ENCODE measurements at places on chromosomes 11 and 22.
A peak's percentile ranks its signal among the peaks of the same experiment; 100 is the strongest.

GRCh38 chr11:92053216-92053615 lies 171.4 kb upstream of the FAT3 start:
- no peak for DNase-seq

DNA sequence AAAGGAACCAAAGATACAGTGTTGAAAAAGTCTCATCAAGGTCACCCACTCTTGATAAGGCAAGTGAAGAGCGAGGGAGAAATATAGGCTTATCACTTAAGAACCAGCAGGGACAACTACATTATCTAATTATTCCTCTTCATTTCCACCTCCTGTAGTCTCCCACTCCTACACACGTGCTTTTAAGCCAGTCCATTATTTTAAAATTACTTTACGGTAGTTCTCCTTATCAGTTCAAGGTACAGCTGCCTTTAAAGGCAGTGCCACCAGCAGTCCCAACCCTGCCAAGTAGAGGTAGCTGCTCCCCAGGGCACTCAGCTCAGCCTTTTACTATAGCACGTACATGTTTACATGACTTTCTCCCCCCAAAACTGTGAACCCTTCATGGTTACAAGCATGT lies 161.5 kb upstream of the BLID start:
- DNase-seq = no peak

DNA sequence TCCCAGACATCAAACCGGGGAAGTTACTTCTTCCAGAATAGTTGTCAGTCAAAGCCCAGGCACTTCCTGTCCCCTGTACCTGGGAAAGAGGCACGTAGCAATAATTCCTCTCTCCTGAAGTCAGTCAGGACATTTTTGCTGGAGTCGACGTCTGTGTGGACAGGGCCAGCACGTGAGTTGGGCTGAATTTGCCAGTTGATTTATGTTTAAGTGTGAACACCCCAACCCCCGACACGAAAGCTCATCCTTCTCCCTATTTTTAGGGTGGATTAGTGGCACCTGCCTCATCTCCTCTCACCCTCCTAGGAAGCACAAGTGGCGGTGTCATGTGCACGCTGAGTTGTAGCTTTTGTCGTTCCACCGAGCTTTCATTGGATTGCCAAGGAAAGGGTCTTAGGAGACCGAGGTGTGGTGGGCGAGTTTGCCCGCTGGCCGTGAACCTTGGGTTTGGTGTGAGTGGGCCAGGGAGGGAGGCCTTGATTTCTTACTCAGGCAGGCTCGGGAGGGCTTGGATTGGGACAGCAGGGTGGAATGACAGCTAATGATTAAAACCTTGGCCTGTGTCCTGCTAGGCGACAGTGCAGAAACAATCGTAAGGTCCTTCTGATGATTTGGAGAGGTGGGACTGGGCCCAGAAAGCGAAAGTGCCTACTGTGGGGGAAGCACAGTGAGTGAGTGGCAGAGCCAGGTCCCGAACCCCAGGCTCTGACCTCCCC lies 87.0 kb upstream of the CRYBB3 start:
- DNase-seq = no peak

DNA sequence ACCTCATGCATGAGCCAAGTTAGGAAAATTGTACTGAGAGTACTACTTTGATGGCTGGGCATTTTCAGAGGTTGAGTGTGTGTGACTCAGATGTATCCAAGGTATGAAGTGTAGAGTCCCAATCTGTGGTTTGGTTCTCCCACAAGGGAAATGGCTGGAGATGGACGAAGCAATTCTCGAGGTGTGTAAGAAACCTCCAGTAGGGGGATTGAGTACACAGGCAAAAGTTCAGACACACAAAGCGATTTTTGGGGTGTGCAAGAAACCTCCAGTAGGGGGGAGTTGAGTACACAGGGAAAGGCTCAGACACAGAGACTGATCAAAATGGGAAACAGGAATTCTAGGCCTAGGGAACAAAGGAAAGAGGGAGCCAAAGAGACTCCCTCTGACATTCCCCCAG lies 1536.3 kb downstream of the FAM181B start:
- no peak for DNase-seq

DNA sequence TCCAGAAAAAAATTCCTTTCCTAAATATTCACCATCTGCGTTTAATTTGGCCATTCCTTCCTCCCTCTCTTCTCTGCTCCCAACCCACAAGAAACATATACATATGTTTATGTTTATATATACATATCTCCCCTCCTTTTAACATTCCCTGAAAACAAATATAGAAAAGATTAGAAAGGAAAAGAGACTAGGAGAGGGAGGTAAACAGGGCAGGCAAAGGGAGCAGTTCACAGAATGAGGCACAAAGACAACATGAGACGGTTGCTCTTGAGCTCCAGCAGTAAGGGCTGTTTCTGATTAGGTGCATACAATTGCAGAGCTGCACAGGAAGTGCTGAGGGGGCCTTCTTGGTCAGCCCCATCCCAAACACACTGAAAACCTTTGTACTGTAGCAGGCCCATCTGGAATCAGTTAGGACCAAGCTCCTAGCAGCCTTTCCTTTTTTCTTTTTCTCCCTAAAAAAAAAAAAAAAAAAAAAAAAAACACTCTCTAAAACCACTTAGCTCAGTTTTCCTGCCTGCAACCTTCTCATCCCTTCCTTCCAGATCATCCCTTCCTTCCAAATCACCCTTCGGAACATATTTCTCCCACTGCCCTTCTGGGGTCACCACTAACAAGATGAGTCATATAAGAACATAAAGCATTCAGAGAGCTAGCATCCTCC lies 57.0 kb downstream of the RBFOX2 start:
- peak; percentile 18 for DNase-seq

GRCh38 chr11:120658071-120658423 lies 146.5 kb downstream of the GRIK4 start:
- DNase-seq = no peak

- no peak for DNase-seq
Measured at GRCh38 chr22:21569459-21570170, 2.1 kb downstream of the UBE2L3 start.

DNA sequence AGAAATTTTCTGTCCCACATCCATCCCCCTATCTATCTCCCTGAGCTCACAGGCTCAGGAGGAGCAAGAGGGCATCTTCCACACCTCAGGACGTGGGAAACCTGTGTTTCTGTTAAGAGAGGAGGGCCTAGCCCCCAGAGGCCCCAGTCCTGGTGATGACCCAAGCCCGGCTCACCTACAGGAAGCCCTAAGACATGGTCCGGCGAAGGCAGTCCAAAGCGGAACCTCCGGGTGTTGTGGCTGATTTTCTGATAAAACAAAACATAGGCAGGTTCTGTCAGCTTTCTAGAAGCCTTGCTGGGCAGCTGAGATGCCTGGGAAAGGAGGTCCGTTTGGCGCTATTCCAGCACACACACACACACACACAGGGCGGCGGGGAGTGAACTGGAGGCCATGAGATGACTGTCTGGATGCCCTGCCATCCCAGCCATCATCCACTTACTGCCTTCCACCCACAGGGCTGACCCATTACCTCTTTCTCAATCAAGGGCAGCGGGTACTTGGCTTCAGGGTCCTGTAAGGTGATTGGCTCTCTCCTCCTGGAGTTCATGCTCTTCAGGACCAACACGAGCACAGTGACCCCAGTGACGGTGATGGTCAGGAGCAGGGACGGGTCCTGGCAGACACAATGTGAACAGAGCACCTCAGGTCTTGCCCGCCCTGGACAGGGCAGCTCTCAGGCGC lies 882 bp downstream of the CYB5R2 start:
- no peak for DNase-seq

DNA sequence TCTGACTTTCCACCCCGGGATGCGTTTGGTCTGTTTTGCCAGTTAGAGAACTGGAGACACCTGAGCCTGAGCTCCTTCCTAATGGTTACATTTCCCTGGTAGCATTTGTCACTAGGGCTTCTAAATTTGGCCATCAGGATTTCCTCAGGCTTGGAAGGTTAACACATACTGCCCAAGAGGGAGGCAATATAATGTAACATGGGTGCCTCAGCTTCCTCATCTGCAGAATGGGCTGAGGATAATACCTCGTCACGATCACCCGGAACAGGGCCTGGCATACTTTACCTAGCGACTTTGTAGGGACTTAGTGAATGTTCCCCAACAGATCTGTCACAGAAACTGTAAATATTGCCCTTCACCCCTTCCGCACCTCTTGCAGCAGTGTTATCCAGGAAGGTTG lies 11.3 kb downstream of the IL17RA start:
- DNase-seq = no peak

GRCh38 chr22:27919942-27920755 lies 1.1 kb upstream of the PITPNB start:
- peak; percentile 24 for DNase-seq

- peak; percentile 69 for DNase-seq
Measured at GRCh38 chr11:69636512-69637197, 4.3 kb upstream of the CCND1 start.

GRCh38 chr22:22935546-22936157 lies 48.0 kb downstream of the IGLL5 start:
- no peak for DNase-seq

- no peak for DNase-seq
Measured at GRCh38 chr11:100949443-100949842, 180.2 kb downstream of the PGR start.

DNA sequence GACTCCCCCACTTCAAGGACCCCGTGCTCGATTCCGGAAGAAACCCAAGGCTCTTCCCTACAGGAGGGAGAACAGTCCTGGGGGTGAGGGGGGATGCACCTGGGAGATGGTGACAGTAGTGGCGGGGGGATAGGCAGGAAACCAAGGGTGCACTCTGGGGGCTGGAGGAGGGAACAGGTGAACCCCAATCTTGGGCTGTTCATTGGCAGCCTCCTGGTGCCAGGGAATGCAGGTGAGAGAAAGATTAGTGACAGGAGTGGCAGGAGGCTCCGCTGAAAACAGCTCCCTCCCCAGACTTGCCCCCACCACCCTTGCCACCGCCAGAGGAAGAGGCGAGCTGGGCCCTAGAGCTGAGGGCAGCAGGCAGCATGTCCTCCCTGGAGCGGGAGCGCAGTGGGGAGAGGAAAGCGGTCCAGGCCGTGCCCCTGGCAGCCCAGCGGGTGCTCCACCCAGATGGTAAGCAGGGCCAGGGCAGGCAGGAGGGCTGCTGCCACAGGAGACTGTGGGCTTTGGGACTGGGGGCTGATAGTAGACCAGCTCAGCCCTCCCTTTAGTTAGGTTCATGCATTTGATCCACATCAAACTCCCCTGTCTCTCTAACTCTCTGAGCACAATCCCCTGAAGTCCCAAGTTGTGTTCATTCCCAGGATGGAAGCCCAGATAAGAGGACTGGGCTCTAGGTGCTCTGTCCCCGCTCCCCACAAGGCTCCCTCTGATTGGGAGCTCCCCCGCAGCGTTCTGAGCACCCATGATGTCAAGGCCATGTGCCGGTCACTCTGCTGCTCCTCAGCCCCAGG lies 14.5 kb downstream of the ROBO3 start:
- DNase-seq = no peak

DNA sequence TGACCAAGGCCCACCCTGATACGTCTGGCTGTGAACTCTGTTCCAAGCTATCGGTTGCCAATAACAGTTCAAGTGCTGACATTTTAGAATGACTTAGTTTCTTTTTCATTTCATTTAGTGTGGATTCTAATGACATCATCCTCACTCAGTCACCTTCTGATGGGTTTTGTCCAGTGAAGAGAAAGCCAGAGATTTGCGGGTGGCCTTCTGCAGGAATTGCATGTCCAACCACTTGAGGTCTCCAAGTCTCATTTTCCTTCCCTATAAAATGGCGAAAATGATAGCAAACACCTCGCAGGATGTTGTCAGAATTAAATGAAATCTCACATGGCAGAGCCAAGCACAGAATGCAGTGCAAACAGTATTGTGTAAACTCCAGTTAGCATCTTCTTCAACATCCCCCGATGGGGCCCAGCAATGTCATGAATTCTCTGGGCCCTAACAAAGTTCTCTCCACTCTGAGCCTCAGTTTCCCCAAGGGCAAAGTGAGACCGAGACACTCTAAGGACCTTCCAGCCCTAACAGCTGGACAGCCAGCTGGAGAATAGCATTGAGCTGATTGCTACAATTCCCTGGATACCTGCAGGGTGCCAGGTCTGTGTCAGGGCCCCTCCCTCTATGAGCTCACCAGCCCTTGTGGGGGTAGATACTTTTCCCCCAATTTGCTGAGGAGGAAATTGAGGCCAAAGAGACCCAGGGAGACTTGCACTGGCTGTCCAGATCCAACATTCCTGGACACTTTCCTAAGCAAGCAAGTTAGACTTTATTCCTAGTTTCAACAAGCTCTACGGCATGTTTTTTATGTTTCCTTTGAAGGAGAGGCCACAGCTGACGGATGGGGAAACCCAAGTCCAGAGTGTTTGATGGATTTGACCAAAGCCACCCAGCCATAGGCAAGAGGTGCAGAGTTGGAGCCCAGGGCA lies 286.7 kb downstream of the MN1 start:
- DNase-seq = no peak

- no peak for DNase-seq
Measured at GRCh38 chr11:6111673-6112072, 4.2 kb downstream of the OR56B4 start.

DNA sequence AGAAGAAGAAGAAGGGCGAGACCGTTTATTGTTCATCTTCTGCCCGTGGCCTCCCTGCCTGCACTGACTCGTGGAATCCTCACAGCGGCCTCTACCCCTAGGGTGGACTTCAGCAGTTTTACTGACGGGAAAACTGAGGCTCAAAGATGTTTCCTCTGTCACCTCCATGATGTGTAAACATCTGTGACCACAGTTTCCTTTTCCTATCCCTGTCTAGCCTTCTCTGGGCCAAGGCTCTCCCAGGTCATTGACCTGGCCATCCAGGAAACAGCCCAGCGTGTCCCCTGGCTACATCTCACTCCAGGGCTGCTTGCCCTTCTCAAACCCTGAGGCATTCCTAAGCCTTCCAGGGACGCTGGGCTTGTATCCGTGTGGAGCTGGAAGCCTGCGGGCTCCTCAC lies 49.0 kb upstream of the GCAT start:
- no peak for DNase-seq

GRCh38 chr11:130282111-130282510 lies 32.6 kb downstream of the ZBTB44 start:
- DNase-seq = no peak

DNA sequence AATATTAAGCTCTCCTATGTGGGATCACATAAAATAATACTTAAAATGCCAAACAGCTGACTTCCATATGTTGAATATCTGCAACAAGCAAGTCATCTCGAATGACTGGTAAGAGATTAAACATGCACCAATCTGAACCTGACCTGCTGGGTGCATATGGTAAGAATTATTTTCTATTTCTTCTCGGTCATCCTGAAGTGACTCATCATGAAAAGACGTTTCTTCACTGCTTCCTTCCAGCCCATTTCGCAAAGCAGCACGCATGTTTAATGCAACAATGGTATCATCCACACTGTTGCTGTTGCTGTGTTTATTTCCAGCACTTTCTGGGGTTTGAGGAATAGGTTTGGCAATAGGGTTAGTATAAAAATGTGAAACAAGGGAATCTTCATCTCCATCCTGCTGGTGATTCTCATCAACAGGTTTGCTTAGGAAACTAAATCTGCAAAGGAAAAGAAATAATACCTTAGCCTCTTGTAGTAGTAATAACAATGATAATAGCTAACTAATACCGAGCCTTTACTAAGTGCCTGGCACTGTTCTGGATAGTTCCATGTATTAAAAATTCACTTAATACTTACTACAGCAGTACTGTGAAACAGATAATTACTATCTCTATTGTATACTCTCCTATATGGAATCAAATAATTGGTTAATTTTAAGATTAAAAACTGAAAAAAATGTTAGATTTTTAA lies 52.0 kb upstream of the CHRNA10 start:
- DNase-seq = peak; percentile 54

Measured in HTR-8/SVneo (cell line).